DMS79 treated with DMSO at 0.1 percent for 48 hours (cell line): ENCODE measurements at places on chromosomes 2 and 18.

DNA sequence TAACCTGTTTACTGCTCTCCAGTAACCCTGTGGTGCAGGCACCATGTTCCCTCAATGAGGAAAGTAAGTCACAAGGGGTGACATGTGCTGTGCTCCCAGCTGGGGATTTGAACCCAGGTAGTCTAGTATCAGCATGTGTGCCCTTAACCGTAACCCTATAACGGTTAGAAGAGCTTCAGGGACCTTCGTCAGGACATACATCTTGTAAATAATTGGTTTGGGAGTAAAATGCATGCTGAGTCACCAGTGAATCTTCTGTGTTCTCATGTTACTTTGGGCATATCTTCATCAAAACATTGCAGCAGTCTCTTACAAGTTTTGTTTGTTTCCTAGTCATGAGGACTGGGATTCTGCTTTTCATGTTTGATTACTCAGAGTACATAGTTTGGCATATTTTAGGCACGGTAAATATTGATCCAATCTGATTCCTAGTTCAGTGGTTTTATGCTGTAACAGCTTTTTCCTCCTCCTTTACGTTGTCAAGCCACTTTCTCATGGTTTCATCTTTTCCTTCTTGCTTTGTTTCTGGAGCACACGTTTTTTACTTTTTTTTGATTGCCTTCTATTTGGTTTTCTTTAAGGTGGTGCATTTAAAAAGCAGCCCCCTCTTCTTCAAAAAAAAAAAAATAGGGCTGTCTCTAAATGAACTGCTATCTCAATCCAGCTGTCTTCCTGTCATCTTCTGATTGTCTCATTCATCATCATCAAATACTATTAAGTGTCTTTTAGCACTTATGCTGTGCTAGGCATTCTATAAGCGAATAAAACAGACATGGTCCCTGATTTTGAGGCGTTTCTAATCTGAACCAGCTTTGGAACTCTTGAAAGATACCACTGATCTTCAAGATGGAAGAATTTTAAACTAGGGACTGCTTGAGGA is 50.4 kb downstream of the CLIP4 start:
- no peak for DNase-seq

- DNase-seq: no peak
These were observed 41.0 kb upstream of the EPC2 start for GRCh38 chr2:148603562-148603920.

GRCh38 chr2:5685225-5685624 is 7.0 kb upstream of the SOX11 start:
- DNase-seq: no peak

DNA sequence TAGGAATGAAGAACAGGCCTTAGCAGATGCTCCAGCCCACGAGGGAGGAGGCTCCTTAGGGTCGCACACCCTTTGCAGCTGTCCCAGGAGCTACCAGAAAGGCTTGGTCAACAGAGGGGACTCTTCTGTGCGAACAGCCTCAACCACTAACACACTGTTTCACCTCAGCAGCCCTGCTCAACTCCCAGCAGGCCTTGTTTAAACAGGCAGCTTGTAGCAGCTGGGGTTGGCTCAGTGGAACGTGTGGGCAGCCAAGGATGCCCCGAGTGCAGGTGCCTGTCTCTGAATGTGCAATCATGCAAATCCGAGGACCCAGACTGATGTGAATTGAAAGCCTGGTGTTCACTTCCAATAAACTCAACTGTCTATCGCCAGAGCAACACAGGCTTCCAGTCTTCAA is 88.7 kb upstream of the CXCR4 start:
- peak; percentile 95 for DNase-seq

- no peak for DNase-seq
These were observed 176.6 kb downstream of the VWC2L start for GRCh38 chr2:214587442-214587841.

- DNase-seq: no peak
These were observed 229.3 kb upstream of the ZSWIM2 start for GRCh38 chr2:187078297-187078696.

GRCh38 chr2:142714600-142714999 is 162.9 kb upstream of the KYNU start:
- no peak for DNase-seq

- peak; percentile 94 for DNase-seq
These were observed 997 bp upstream of the TGIF1 start for GRCh38 chr18:3448838-3449511.

GRCh38 chr2:209348433-209348832 is 75.4 kb upstream of the MAP2 start:
- peak; percentile 74 for DNase-seq

GRCh38 chr2:66239655-66240054 is 195.3 kb upstream of the MEIS1 start:
- no peak for DNase-seq

DNA sequence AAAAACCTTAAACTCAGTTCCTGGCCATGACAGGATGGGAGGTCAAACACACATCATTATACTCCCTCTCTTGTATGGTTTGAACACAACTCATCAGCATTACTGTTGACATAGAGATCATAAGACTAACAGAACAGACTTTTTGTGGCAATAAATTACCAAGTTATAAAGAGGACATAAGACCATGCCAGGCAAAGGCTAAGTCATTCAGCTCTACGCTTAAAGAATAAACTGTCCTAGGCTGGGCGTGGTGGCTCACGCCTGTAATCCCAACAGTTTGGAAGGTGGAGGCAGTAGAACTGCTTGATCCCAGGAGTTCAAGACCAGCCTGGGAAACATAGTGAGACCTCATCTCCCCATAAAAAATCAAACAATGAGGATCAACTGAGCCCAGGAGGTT is 16.4 kb downstream of the NLRC4 start:
- DNase-seq: no peak

DNA sequence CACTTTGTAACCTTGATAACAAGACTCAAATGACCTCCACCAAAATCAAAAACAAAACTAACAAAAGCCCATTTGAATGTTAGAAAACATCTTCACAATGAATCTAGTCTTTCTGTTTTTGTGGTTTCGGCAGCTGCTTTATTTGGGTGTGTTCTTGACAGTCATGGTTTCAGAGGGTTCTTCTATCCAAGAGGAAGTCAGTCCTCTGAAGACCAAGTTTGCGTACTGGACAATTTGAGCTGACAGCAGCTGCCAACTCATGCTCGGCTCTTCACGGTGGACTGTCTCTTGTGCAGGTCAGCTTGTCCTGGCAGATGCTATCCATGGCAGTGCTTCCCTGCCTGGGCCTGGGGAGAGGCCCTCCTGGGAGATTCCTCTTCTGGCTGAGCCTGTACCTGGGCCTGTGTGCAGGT is 91.0 kb downstream of the TMEM17 start:
- DNase-seq: no peak
